ENCODE measurements at places on chromosomes 2 and 18.

GRCh38 chr2:24859968-24860600 is 60.0 kb downstream of the ADCY3 start:
- no peak for DNase-seq

DNA sequence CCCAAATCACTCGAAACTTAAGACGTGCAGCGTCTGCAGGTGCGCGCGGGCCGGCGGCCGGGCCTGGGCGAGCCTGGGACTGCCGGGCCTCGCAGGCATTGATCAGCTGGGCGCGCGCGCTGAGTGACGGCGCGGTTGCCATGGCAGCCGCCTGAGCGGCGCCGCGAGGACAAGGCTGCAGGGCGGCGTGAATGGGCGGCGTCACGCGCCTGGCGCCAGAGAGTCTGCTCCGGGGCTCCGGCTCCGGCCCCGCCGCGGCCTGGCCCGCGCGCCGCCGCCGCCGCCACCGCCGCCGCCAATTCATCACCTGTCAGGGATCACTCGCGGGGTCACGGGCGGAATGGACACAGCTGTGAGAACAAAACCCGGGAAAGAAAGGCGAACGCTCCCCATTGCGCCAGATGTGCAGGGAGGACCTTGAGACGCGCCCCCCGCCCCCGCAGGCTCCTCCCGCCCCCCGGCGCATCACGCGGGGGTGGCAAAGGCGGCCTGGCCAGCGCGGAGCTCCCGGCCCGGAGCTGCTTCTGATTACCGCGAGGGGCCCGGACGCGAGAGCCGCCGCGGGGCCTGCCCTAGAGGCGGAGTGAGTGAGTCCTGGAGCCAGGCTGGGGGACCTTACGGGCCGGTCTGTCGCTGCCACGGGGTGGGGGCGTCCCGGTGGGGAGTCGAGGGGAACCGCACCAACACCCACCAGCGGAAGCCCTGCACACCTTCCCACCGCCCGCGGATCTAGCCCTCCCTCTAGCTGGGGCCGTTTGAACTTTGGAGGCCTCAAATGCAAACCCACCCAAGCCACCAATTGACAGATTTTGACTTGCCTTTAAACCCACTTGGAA is 2.9 kb upstream of the ID2 start:
- peak; percentile 90 for DNase-seq

DNA sequence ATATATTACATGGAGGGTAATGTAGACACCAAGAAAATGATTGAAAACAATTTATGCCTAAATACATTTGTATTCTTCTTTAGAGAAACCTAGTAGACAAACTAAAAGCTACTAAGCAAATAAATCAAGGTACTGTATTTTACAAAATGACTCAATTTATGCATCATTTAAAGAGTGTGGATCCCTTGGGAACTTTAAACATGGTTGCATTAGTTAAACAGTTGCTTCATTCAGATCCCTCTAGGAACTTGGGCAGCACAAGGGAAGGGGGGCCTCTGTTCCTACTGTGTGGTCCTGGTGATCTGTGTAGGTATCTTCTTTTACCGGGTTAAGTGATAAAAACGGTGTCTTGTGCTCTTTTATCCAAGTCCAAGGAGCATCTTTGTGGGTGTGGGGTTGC is 31.5 kb upstream of the ATP8B1 start:
- DNase-seq: no peak

GRCh38 chr2:233124421-233125080 is 64.4 kb downstream of the INPP5D start:
- DNase-seq: no peak

GRCh38 chr2:40470822-40471813 is 19.2 kb upstream of the SLC8A1 start:
- DNase-seq: no peak

GRCh38 chr18:53534695-53535094 is 689.8 kb downstream of the MBD2 start:
- no peak for DNase-seq

DNA sequence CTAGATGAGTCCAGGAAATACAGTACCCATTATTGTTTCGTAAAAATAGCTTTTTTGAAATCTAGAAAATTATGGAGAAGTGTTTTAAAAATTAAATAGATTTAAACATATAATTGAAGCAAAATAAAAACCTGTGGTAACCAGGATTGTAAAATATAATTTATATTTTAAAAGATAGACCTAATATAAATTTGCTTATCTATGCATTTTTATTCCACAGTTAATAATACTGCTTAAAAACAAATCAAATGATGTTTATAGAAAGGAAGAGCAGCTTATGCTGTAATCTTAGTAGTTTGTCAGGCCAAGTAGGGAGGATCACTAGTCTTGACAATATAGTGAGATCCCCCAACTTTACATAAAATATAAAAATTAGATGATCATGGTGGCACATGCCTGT is 388.9 kb upstream of the CNTNAP5 start:
- DNase-seq: no peak

DNA sequence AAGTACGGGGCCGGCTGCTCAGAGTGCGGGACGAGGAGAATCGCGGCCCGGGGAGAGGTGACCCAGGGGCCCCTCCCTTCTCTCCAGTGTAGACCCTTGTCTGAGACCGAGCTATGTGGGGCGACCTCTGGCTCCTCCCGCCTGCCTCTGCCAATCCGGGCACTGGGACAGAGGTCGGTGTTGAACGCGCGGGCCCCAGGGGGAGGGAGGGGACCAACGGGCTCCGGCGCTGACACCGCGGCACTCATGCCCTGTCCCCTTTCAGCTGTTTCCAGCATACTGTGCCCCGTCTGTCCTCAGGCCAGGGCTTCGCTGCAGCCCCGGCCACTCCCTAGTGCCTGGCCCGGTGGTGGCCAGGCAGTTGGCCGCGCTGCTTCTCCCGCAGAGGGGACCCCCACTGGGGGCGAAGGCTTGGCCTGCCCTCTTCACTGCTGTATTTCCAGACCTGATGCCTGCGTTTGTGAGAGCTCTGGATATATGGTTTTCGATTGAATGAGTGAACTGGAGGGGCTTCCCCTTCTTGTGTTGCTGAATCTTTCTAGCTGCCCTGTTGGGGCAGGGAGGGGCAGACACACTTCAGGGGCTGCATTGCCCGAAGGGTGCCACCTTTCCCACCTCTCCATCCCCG is 809 bp downstream of the DBI start:
- DNase-seq: peak; percentile 20
